ENCODE measurements at places on chromosomes 2 and 18.

- DNase-seq: no peak
Observed at GRCh38 chr2:99674090-99674489, 184.3 kb upstream of the REV1 start.

DNA sequence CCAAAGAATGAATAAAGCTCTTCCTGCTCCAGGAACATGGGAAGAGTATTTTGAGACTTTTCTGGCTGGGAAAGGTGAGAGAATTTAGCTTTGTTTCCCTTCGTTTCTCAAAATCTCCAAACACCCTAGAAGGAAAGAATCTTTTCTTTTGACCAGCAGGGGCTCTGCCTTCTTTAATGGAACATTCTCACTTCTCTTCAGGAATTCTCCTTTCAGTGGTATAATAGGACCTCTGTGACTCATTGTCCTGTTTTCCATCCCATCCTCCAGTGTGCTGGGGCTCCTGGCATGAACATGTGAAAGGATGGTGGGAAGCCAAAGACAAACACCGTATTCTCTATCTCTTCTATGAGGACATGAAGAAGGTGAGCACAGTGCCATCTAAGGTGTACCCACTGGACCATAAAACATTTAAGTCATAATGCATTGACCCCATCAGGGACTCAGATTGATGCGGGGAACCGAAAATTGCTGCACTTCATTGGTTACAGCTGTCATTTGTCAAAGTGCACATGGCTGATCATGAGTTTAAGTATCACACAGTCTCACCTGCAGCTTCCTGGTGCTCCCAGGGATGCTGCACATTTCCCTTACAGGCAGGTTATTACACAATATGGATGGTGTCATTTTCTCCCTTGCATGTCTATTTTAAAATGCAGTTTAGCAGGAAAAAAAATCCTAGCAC lies 5.5 kb downstream of the SULT1C4 start:
- no peak for DNase-seq

DNA sequence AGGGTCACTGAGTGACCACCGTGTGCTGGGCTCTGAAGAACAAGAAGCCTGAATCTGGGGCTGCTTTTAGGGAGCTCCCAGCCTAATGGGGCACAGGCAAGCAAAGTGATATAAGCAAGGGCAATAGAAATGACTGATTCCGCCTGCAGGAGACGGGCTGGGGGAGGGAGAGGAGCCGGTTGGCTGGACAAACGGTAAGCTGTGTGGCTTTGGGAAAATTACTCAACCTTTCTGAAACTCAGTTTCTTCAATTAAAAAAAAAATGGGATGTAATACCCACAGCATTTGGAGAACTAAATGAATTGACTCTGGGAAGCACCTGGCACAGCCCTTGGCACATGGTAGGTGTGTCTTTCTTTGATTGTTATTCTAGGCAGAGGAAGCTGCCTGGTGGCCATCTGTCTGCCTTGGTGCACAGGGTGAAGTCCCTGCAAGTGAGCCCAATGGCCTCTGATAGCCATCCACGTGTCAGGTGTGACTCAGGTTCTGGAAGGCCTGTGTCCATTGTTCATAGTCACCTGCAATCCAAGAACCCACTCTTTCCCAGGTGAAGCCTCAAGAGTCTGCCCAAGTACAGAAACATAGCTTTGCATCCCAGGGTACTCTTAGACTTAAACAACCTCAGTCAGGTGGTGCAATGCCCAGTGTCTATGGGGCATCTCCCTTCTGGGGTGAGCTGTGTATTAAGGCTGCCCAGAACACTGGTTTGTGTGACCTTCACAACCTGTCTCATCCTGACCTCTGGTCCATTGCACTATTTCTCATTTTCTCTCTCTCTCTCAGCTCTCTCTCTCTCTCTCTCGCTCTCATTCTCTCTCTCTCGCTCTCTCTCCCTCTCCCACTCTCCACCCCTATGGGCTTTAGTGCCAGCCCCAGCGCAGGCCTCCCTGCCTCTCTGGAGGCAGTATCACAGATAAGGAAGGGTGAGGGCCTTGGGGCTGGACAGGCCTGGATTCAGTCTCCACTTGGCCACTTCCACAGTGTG lies 30.0 kb upstream of the NTSR2 start:
- no peak for DNase-seq

- no peak for DNase-seq
Observed at GRCh38 chr2:186546846-186547245, 43.0 kb upstream of the ITGAV start.

- DNase-seq: no peak
Observed at GRCh38 chr2:213818436-213818835, 534.2 kb downstream of the SPAG16 start.

DNA sequence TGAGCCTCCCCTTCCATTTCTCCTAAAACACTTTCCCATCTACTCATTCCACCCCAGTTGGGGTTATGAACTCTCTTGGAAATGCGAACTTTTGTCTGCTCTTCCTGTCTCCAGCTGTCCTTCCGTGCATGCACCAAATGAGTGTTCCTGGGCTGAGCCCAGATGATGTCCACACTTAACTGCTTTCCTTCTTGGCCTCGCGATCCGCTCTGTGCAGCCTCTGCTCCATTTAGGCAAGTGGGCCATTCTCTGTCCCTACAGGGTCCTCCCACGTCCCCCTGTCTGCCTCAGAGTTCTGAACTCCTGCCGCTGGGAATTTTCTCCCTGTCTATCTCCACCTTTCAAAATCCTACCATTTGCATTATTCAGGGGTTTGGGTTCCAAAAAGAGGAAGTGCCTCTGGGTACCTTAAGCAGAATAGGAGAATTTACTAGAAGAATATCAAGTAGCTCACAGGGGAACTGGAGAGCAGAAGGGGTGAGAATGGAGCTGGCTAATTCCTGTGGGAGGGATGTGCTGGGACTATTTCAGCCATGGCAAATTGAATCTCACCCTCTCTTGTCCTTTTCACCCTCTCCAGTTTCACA lies 4.7 kb upstream of the NCK2 start:
- no peak for DNase-seq

- no peak for DNase-seq
Observed at GRCh38 chr2:102042196-102043081, 50.7 kb downstream of the IL1R2 start.

- no peak for DNase-seq
Observed at GRCh38 chr2:110960954-110961353, 159.8 kb upstream of the BCL2L11 start.

- DNase-seq: no peak
Observed at GRCh38 chr2:45652090-45653031, 886 bp downstream of the PRKCE start.

DNA sequence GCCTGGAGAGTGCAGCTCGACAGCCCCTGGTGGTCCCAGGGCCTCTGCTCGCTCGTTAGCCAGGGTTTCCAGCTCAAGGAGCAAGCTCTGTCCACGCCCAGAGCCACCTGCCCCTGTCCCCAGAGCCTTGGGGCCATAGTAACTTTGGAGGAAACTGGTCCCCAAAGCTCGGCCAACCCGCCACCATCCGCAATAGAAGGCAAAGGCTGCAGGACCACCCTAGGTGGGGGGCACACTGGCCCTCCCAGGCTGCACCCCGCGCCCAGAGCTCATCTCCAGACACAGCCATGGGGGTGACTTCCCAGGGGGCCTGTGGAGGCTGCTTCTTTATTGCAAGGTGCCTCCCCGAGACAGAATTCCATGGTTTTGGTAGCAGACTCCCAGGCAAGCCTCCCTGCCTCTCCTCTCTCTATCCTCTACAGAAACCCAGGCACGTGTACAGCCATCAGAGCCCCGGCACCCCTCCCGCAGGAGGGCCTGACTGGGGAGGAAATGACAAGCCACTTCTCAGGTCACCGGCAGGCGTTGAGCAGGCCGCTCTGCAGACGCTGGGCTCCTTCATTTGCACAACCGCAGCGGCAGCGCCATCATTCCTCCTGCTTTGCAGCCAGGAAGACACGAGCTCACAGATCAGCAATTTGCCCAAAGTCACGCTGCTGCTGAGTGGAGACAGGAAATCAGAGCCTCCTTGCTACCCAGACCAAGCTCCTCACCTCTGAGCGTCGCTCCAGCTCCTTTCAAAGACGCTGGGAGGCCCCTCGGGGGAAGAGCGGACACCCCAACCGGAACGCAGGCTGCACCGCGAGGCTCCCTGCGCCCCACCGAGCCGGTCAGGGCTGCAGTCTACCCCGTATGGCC lies 80.2 kb downstream of the NDUFA10 start:
- DNase-seq: no peak

DNA sequence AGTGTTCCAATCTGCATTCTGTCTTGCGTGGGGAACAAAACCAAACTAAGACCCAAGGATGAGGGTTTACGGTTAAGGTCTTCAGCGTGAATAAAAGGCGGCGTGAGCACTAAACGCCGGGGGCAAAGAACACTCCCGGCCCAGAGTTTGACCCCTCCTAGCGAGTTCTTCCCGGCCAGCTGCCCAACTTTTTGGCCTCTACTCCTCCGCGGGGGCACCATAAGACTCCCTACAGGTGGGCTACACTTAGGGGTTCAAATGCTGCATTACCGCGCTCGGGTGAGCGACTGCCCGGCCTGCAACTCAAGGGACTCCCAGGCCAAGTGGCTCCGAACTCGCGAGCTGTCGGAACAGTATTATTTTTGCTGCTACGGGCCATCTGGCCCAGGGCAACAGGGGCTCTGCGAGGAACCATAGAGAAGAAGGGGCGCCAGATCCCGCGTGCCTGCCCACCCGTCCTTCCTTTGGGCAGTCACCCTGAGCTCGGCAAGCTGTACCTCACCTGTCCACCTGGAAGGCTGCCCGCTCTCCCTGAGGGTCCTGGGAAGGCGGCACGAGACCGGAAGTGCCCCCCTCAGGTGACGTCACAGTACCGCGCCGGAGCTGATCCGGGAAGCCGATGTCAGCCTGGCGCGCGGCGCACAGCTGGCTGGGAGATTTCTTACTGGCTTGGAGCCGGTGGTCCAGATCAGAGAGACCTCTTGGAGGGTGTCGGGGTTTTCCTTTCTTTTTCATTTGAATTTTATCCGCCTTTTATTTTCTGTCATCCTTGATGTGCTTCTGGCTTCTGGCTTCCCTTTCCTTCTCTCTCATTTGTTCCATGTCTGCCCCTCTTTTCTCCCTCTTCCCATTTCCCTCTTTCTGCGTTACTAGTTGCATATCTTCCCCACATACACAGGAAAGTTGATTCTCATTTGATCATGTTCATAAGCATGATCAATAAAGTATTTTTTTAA lies at the start of gene LDAH:
Gene LDAH (minus strand): TSS at position 567 of the 956 bp plus-strand sequence. CDS start 21,638 bp downstream, outside the sequence.
- peak; percentile 11 for DNase-seq

GRCh38 chr2:171893196-171893823 lies 734 bp downstream of the SLC25A12 start:
- DNase-seq: no peak
